ENCODE measurements at places on chromosomes 16 and 17.

DNA sequence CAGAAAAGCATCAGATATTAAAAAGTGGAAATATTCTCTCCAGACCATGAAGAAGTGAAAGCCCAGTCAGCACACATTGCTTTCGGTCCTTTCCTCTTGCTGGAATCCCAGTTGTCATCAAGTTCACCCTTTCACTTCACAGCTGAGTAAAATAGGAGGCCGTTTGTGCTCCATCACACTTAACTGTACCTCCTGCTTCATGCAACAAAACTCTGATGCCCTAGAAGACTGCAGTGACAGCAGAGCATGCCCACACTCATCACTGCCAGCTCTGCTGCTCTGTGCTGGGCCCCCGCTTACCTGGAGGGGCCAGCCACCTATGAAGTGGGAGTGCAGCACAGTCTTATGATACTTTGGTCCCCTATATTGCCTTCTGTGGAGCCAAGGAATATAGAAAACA, 62.5 kb downstream of the N4BP1 start:
- no peak for DNase-seq

GRCh38 chr16:80063713-80064069, 463.2 kb upstream of the MAF start:
- DNase-seq, result no peak

DNA sequence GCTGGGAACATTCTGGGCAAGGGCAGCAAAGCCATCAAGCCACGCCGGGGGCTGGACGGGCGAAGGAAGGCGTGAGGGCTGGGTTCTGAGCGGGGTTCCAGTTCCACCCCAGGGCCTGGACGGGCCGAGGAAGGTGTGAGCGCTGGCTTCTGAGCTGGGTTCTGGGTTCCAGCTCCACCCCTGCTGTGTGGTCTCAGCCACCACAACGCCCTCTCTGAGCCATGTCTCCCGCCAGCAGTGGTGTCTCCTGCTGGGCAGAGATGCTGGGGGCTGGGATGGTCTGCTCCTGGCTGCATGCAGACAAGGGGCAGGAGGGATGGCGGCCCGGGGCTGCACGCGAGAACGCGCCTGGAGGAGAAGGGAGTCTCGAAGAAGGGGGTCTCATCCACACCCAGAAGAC, 3.9 kb upstream of the CPNE7 start:
- DNase-seq, result no peak

GRCh38 chr17:76501018-76501826, at the start of gene RHBDF2:
RHBDF2 (minus strand) TSS chr17:76501423; CDS start chr17:76481524, 19,899 bp downstream.
- DNase-seq, result peak; percentile 90

- no peak for DNase-seq
These were observed 25.1 kb upstream of the IL17C start for GRCh38 chr16:88613293-88613692.

DNA sequence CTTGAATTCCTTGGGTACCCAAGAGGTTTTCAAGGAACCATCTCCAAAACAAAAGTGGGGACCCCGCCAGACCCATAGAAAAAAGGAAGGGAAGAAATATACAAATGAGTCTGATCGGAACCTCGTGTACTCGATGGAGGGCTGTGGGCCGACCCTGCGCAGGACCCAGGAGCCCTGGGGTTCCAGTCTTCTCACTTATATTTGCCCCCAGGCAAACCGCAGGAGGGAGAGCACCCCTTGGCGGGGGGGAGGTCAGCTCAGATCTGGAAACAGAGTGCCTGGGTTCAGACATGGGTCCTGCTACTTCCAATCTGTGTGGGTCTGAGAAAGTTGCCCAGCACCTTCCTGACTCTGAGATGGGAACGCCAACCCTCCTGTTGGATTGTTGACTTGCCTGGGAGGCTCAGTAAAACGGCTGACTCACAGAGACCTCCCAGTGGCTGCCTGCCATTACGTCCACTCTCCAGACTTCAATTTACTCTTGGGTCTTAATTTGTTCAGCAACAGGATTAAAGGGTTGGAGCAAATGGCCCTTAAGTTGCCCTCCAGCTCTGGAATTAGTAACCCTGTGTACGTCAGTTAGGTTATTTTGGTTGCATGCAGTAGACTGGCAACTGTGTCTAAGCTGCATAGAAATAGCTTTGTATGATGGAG, 24.9 kb upstream of the CACNG4 start:
- no peak for DNase-seq

GRCh38 chr17:18968945-18969887, 17.3 kb downstream of the SLC5A10 start:
- peak; percentile 85 for DNase-seq

DNA sequence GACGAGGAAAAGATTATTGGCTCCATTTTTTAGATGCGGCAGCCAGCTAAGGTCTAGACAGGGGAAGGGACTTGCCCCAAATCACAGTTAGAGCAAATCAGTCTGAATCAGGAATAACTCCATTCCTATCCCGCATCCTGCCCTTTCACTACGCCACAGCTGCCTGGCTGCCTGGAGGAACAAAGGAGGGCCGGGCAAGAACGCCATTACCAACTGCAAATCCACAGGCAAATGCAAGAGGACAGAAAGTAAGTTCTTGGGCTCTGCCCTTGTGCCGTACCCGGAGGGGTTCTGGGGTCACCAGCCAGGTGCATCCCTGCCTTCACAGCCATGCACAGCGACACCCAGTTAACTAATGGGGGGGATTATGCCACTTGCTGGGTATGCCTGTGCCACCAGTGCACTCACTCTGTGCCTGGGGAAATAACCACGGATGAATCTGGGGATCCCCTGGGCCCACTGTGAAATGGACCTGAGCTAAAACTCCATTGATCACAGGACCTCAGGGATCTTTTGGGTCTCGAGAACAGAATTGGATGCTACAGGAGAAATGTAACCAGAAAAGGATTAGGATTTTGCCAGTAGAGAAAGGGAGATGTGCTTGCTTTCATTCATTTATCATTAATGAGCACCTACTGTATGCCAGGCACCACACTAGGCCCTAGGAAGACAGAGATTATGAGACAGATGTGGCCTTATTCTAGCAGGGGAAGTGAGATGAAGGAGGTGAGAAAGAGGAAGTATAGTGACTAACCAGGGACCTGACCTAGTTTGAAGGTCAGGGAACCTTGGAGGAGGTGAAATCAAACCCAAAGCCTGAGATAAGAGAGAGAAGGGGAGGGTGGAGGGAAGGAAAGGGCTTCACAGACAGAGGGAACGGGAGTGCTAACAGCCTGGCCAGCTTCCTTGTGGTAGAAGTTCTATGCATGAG, 17.7 kb downstream of the BCL7C start:
- peak; percentile 34 for DNase-seq

GRCh38 chr16:3637371-3637923, 17.0 kb upstream of the DNASE1 start:
- DNase-seq, result no peak

- no peak for DNase-seq
These were observed 22.6 kb downstream of the SLC25A10 start for GRCh38 chr17:81734405-81735263.
